Glomerular endothelial cell (primary cell): ENCODE measurements at places on chromosomes 12 and 14. TPM values are rescaled to one million over a fixed set of nuclear protein-coding genes. Genes with fewer than 3 reads are reported as not detected.

GRCh38 chr14:49408187-49408933, 177.8 kb downstream of the RPS29 start:
- no peak for DNase-seq

DNA sequence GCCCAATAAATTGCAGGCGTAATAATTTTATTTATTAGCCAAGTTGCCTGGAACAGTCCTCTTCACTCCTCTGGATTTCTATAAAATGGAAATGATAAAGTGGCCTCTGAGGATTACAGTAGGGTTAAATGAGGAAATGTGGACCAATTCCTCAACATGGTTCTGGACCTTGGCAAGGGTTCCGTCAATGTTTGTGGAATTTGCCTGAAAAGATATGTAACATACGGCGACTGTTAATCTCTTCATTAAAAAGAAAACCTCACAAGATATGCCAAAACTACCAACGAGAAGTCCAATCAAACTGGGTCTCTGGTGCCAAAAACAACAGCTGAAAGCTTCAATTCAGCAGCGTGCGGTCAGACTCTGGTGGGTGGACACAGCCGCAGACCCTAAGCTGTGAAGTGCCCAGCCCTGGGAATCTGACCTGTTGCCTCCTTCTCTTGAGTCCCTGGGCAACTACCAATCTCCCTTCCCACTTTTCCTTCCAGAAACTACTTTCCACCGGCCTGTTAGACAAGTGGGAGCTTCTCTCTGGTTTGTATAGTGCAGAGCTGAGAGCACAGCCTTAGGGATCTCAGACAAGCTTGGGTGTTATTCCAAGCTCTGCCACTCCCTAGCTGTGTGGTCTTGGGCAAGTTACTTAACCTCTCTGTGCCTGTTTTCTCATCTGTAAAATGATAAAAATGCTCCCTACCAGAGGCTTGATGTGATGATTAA, 190.5 kb upstream of the GSC start:
- no peak for DNase-seq

- DNase-seq: no peak
These were observed 73.4 kb upstream of the ETV6 start for GRCh38 chr12:11576104-11576503.

GRCh38 chr14:26163761-26164160, 434.1 kb downstream of the NOVA1 start:
- DNase-seq: peak; percentile 7

GRCh38 chr12:122799641-122800243, 25.4 kb downstream of the CCDC62 start:
- no peak for DNase-seq

Gene KLHL33
- total RNA-seq: not detected in 2 replicates

Gene SLC17A8
- not detected in 2 replicates for total RNA-seq

Gene ZNF385A
- total RNA-seq: 5.6 and 6.0 TPM in 2 replicates

GRCh38 chr12:67633708-67634107, 14.8 kb upstream of the DYRK2 start:
- no peak for DNase-seq

Gene ANKRD33
- 1.2 and 3.2 TPM in 2 replicates for total RNA-seq

Gene YY1
- 37.6 and 47.5 TPM in 2 replicates for total RNA-seq

DNA sequence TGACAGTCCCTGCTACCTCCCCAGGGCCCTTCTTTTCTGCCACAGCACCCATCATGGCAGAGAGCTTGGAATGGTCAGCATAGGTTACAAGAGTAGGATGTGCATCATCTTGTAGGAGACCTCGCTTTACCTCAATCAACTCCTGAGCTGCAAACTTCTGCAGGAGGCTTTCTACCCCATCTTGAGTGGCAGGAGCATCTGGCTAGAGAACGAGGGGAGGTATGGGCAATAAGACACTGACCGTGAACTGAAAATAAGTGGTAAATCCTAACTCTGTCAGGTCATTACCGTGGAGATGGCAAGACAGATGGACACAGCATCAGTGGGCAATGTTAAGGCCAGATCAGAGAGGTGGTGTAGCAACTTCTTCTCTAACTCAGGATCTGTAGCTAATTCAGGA, 7.8 kb downstream of the METTL3 start:
- DNase-seq: no peak

- no peak for DNase-seq
These were observed 1.4 kb upstream of the TRMT61A start for GRCh38 chr14:103527408-103528145.

DNA sequence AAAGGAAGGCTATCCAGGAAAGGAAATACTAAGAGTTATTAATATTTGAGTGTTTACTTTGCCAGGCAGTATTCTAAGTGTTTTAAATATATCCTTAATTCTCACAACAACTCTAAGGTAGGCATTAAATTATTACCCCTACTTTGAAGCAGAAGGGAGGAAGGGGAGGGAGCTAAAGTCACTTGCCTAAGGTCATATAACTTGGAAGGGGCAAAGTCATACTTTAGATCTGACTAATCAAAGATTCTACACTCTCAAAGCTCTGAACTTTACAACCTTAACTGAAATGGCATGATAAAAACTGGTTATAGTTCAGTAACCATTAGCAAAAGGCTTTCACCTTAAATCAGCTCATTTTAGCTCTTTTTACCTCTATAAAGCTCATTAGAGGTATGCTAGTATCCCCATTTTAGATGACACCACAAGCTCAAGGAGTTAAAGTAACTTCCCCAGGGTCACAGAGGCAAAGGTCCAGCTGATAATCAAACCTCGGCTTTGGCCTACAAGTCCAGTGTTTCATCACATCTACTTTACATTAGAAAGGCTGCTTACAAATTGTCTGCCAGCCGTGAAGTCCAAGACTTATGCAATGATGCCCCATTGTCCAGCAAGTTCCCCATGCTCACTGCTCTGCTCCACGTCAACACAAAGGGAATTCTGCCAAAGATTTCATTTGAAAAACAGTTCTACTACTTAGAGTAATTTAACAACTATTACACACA, 223.9 kb downstream of the MED13L start:
- DNase-seq: no peak

Gene OVCH1
- not detected in 2 replicates for total RNA-seq

DNA sequence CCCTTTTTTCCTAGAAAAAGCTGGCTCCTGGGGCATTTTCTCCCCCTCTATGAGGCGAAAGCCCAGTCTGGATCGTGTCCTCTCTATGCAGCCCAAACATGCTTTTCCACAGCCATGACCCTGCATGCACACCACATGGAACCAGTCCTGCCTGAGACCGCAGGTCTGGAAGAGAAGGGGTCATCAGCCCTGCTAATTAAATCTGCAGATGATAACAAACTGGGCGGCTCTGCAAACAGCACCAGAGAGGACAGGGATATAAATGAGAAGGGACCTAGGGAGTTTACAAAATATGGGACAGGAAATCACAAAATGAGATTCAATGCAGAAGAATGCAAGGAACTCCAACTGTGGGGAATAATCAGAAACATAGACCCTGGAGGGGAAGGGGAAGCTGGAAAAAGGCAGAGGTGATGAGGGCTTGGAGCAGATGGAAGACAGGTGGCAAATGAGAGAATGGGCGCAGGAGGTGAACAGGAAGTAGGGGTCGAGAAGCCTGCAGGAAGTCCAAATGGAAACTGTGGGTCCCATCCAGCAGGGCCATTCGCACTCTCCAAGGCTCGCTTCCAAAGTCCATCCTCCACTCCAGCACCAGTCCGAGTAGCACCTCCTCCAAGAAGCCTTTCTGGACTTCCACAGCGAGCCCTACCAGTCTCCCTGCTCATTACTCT, 76.3 kb downstream of the ANO2 start:
- DNase-seq: no peak

- DNase-seq: no peak
These were observed 96.5 kb upstream of the NCOR2 start for GRCh38 chr12:124663771-124664366.
